ENCODE measurements at places on chromosomes 13 and 19.

DNA sequence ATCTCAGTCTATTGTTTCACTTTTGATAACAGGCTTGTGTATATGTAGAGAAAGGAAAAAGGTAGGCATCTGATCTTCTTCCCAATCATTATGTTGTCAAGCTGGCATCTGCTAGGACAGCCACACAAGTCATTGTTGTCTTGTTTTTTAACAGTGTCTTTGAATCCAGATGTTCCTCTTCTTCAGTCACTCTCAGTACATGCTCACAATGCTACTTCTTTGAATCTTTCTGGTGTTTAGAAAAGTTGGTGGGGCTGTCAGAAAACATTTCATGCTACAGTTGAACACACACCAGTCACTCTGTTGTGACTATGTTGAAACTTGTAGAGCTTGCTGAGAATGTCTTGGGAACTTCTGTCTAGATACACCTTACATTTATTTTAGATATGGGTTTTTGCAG lies 1231.4 kb upstream of the MIR17HG start:
- DNase-seq = no peak

- no peak for DNase-seq
Measured at GRCh38 chr19:29259153-29259552, 46.2 kb upstream of the UQCRFS1 start.

DNA sequence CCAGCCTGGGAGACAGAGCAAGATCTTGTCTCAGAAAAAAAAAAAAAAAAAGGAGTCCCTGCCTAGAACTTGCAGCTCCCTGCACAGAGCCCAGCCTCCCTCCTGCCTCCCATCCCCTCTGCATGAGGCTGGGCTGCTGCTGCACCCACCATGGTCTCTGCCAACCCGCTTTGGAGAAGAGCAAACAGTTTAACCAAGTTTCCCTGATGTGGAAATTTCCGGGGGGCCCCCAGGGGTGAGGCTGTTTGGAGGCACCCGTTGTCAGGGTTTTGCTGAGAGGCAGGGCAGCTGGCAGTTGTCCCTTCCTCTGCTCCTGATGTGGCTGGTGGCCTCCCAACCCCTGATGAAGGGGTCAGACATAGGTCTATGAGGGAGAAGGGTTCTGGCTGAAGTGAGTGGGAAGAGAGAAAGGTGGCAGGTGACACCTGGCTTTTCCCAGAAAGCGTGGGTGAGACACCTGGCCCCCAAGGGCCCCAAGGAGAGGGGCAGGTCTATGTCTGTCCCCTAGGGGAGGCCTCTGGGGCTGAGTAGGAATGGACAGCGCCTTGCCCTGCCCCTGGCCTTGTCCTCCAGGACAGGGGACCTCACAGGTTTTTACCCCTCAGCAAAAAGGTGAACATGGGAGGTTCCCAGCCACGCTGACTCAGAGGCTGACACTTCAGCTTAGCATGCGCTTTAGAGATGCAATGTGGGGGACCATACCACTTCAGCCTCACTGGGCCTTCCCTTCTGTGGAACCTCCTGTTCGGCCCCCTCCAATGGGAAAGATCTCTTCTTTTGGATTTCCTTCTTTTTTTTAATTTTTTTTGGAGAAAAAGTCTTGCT lies 5.5 kb downstream of the LRP3 start:
- DNase-seq = no peak

- DNase-seq = no peak
Measured at GRCh38 chr13:49610176-49610575, 18.1 kb upstream of the ARL11 start.

DNA sequence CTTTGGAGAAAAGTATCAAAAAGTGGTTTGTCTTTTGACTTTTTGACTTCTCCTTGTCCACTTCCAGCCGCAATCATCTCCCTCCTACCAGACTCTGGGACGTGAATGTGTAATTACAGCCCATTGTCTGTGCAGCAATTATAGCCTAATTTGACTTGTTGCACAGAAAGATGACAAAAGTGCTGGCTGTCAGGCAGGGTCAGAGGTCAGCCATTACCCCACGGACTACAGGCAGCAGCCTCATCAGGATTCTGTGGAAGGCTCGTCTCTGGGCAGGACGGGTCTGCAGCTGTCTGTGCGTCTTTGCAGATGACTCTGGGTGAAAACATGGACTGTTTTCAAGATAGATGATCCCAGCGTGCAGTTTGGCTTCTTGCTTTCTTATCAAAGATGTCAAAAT lies 102.2 kb upstream of the EDNRB start:
- DNase-seq = no peak

GRCh38 chr13:68234274-68234673 lies 1004.1 kb upstream of the PCDH9 start:
- no peak for DNase-seq

DNA sequence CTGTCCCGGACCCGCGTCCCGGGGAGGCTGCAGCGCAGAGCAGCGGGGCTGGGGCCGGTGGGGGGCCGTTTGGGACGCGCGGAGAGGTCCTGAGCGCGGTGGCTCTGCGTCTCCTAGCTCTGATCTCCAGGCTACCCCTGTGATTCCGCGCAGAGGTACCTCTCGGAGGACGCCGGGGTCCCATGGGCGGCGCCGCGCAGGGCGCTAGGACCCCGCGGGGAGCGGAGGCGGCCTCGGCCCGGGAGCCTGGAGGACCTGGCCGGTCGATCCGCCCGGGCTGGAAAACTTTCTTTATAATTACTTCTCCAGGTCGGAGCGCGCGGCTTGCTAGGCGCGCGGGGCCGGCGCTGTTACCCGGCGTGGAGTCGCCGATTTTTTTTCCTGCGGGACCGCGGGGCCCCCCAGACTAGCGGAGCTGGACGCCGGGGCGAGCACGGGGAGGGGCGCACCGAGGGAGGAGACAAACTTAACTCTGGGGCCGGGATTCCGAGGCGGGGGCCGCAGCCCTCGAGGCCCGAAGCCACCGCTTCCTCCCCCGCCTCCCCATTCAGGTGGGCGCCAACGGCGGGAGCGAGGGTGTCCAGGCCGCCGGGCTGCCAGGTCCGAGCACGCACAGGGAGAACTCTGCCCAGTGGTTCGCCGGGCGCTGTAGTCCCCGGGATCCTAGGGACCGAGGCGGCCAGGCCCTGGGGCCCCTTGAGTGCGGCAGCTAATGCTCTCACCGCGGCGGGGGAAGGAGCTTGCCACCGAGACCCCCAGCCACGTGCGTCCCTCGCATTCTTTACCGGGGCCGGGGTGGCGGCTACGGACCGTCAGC lies 848 bp upstream of the CEBPA start:
- DNase-seq = no peak

DNA sequence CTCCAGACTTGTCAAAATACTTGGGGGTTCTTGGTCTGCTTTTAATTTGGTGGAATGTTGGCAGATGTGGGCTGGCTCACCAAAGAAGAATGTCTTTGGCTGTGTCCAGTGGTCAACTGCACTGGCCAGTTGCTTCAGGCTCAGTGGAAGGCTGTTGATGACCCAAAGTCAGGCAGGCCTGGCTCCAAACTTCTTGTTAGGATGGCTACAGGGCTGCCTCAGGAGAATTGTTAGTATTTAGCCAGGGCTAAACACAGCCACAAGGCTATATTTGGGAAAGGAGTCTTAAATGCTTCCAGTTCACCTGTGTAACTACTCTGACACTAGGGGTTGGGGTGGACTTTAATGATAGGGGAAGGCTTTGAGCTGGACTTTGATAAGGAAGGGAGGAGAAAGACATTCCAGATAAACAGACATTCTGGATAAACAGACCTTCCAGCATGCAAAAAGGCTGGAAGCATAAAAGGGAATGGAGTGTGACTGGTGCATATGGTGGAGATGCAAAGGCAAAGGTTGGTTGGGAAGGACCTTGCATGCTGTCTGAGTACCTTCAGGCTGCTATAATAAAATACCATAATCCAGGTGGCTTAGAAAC lies 116.8 kb downstream of the FOXO1 start:
- DNase-seq = no peak

DNA sequence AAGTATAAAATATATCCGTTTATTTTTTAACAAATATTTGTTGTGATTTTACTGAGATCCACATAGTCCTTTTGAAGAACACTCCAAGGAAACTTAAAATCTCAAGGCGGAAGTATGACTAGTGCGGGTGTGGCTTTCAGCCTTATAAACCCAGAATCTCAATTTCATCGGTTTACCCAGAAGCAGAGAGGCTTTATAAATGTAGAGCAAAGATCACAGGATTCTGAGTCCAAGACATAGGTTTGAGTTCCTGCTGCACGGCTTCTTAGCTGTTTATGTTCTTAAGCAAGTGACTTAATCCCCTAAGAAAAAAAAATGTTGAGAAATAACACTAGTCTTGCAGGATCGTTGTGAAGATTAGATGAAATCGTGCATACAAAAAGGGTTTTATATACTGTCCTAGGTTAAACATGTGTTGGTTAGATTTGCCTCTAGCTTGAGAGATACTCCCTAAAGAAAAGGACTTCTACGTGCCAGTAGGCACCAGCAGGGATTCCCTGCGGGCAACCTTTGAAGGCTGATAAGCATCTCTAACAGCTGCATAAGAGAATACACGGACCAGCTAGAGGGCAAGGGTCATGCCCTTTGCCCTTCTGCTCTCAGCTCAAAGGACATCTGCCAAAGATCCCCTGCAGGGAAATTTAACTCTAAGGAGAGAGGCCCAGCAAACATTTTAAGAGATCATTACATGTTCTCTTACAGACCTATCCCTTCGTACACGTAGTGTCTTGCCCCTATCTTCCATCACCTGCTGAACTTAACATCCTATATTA lies 130.4 kb upstream of the MIR17HG start:
- DNase-seq = no peak

GRCh38 chr13:37406031-37406430 lies 192.5 kb downstream of the POSTN start:
- no peak for DNase-seq

GRCh38 chr19:38656171-38656981 lies 8.9 kb downstream of the ACTN4 start:
- peak; percentile 37 for DNase-seq

GRCh38 chr13:109348519-109349258 lies 437.7 kb downstream of the IRS2 start:
- no peak for DNase-seq

DNA sequence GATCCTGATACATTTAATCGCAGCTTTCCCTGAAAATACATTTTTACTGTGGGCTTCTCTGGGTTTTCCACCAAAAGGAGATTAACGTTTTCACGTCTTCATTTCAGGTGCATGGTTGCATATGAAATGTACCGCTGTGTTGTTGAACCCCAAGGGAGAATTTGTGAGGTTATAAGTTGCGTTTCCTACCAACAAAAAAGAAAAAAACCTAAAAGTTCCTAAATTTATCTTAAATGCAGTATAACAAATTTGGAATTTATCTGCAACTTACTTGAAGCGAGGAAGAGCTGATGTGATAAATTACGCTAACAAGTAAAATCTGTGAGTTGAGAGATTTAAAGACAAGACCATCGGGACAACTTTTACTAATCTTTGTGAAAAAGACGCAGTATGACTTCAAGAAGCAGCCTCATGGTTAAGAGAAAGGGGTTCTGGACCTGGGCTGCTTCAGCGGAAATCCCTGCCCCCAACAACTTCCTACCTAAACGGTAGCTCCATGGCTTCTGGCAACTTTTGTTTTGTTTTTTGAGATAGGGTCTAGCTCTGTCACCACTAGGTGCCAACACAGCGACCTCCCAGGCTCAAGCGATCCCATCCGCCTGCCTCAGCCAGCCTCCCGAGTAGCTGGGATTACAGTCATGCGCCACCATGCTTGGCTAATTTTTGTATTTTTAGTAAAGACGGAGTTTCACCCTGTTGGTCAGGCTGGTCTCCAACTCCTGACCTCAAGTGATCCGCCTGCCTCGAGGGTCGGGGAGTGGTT lies 958 bp upstream of the OBI1 start:
- DNase-seq = peak; percentile 17

DNA sequence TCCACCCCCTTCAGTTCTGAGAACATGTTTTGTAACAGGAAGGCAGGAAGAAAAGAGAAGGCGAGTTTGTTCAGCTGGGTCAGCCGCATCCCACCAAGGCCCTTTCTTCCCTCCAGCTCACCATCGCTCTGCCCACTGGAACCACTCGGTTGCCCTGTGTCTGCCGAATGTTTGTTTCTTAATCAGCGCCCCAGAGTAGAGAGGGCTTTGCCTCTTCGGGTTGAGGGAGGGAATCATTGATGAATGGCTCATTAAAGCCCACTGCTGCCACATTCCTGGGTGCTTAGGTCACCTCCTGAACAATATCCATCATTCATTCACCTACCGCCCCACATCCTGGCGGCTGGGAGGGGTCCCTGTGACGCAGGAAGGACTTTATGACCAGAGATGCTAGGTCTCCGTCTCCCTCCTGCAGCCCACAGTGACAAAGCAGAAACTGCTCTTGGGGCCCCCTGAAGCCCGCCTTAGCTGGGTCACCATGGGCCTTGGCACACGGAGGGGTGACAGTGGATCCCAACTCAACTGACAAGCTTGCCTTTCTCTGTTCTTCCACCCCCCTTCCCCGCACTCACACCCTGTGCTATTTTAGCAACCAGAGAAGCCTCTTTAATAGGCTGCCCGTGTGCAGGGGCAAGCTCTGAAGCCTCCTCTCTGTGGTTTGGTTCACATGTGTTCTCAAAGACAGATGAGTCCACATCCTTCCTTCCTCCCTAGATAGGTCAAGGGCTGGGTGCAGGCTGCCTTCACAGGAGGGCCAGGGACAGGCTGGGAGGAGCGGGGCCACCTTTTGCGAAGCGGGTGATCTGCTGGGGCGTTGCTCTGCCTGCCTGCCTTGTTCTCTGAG lies 46.2 kb downstream of the ACTN4 start:
- DNase-seq = peak; percentile 34

DNA sequence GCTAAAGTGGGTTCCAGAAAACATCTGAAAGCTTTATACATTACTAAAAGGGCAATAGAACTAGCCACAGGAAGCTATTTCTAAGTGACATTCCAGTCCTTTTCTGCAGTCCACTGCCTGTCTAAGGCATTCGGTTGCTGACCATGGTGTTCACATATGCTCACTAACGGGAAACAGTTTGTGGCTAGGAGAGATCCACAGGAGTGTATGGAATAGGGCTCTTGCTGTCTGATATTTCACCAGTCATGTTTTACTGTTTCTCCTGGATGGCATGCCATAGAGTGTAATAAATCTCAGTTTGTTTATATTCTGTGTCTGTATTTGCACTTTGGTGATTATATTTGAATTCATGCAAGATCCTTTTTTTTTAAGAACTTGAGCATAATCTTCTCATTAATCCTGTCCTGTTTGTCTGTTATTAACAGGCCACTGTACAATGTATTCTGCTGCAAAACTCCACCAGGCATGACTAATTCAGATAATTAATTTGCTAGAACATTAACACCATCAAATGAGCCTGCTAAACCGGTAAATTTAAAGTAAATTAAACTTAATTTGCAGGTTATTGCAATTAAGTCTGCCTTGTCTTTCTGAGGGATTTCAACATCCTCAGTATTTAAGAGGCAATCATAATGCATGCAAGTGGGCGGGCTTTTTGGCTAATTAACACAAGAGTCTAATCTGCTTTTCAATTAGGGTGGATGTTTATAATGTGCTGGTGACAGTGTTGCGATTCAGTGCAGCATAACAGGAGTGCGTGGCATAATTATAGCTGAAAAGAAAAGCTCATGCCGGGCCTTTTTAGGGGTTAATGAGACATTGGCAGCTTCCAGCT lies 201.3 kb downstream of the POU4F1 start:
- no peak for DNase-seq

DNA sequence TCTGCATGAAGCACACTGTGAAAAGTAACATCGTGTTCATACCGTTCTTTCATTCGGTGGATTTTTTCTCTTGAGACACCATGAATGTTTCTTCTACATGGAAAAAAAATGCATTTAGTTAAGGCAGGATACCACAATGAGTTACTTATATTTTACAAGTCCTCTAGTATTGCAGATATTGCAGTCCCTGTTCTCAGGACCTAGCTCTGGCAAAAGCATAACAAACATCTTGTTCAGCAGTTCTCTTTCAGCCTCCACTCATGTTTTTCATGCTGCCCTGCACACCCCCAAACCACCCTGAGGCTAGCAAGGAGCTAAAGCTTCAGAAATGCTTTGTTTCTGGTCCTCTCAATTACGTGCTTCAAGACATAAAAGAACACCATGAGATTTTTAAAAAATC lies 24.8 kb downstream of the N4BP2L1 start:
- no peak for DNase-seq

All from activated CD8-positive, alpha-beta memory T cell treated with anti-CD3 and anti-CD28 coated beads, Interleukin-2, amount 50 U/mL, for 4 hours (primary cell).